NK-92 treated with Interleukin-12 subunit alpha and Interleukin-12 subunit beta, amount 100 ng/mL, for 24 hours (cell line): ENCODE measurements at places on chromosomes 1 and 21.

DNA sequence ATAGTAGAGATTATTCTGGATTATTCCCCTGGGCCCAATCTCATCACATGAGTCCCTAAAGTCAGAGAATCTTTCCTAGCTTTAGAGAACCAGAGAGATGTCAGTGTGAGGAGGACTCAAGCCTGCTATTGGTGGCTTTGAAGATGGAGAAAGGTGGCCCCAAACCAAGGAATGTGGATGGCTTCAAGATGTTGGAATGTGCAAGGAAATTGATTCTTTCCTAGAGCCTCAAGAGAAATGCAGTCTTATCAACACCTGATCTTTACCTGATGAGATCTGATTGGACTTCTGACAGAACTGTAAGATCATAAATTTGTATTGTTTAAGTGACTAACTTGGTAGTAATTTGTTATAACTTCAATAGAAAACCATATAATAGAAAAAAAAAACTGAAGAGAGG, 51.0 kb downstream of the NME7 start:
- DNase-seq: no peak

GRCh38 chr1:152112101-152112884, 3.0 kb downstream of the TCHH start:
- no peak for DNase-seq

DNA sequence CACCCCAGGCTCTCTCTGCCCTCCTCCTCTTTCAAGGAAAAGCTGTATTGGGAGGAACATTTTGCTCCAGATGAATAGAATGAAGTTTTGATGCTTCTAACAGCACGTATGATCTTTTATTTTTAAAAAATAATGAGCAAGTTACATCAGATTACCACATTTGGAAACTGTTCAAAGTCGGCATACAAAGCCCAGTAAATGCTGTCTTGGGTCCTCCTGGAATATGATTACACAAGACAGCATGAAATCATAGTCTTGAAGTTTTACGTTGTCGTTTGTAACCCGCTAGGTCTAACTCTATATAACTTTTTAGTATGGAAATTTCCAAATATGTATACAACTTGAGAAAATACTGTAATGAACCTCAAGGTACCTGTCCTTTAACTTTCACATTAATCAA, 385.6 kb downstream of the HLX start:
- DNase-seq: no peak

DNA sequence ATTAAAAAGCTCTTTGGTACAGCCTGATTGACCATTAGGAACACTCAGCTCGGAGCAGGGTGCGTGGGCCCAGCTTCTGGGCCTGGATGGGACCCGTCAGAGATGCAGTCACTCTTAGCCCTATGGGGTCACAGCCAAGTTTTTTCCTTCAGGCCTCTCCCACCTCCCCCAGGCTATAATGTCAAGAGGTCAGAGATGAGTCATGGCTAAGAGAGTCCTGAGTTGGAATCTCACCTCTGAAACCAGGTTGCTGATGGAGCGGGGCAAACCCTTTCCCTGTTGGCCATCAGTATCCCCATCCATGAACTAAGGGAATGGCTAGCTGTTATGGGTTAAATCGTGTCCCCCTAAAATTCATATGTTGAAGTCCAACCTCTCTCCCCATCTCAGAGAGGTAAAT, 195.9 kb upstream of the POU3F1 start:
- no peak for DNase-seq

DNA sequence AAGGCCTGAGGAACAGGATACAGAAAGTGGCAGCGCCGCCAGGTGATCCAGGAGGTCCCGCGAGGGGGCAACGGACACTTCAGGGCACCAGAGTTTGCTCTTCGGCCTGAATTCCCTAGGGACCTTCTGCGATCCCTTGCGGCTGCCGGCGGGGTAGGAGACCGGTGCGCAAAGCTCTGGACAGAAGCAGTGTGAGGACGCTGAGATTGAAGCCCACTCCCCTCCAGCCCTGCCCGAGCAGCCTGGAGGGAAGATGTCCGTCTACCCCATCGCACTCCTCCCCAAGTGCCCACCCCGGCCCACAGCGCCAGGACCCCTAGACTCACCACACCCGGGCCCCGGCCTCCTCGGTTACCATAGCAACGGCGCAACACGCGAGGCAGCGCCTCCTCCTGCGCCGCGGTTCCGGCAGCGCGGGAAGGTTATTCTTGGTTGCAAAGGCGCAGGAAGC, at the start of gene ANKRD45:
Gene ANKRD45 (minus strand): TSS at position 361 of the 451 bp plus-strand sequence. CDS start 10,433 bp downstream, outside the sequence.
- no peak for DNase-seq

- peak; percentile 60 for DNase-seq
Observed at GRCh38 chr1:31745096-31745945, 18.8 kb downstream of the ADGRB2 start.

GRCh38 chr1:14371771-14372497, 226.6 kb upstream of the KAZN start:
- DNase-seq: no peak

DNA sequence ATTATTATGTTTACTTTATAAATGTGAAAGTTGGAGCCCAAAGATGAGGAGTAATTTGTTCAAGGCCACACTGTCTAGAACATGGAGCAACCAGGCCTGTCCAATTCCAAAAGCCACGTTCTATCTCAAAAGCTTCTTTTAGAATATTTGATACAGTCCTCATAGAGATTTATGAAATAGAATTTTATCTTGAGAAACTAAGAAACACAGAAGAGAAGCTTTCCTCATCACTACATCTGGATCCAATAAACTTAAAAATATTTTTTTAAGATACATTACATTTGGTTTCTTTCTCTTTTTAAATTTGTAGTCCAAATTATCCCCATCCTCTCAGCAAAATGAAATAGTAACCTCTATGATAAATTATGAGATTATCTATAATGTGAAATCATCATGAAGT, 58.9 kb downstream of the DDAH1 start:
- DNase-seq: no peak

- no peak for DNase-seq
Observed at GRCh38 chr1:155648207-155649147, 38.5 kb downstream of the MSTO1 start.

DNA sequence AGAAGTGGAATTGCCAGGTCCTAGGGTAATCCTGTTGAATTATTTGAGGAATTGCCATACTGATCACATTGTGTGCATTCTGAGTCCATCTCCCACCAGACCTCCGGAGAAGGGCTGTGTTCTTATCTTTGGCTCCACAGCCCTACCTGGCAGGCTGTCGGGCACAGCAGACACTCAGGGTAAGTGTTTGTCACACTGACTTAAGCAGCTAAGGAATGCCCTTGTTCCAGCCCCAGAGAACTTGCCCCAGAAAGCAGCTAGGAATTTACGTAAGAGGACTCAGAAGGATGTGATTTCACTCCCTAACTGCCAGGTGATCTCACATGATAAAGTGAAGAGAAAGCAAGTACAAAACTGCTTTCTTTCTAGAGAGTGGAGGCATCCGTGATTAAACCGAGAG, 21.0 kb downstream of the VASH2 start:
- DNase-seq: no peak

GRCh38 chr1:101653482-101653946, 343.2 kb downstream of the OLFM3 start:
- DNase-seq: no peak

GRCh38 chr1:179351281-179351680, 14.5 kb upstream of the AXDND1 start:
- no peak for DNase-seq

GRCh38 chr1:184555665-184556641, 169.1 kb downstream of the C1orf21 start:
- DNase-seq: no peak

DNA sequence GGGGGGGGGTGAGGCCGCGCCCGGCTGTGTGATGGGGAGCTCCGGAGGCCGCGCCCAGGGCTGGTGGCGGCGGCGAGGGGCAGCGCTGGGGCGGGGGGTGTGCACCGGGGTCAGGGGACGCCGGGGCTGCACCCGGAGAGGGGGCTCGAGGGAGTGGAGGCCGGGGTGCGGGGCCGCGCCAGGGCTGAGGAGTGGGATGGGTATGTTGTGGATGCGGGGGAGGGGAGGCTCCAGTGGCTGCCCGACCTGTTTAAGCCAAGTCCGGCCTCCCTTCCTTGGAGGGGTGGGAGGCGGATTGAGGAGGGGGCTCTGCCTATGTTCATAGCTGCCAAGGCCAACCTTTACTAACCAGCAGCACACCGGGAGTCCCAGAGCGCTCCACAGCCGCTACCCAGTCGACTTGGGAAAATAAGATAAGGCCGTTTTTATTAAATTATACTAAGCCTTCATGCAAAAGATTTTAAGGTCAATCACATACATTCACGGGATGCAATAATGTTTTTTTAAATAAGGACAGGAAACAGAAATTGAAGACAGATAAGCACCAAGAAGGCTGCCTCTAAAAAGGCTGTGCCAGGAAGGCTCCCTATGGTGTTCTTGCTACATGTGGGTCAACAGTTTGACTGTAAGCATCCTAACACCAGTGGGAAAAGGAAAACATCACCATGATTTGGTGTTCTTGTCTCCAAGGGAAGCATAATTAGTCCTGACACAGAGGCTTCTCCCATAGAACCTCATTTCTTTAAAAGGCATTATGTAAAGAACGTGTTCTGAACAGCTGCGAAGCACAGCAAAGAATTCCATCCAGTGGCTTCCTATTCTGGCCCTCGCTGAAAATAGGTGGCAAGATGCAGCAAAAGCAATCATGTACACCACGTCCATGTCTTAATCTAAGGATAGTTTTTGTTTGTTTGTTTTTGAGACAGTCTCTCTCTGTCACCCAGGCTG, 626 bp upstream of the HLCS start:
- DNase-seq: no peak

GRCh38 chr1:190759807-190760206, 282.1 kb upstream of the BRINP3 start:
- DNase-seq: no peak

GRCh38 chr21:34065027-34065426, 8.4 kb upstream of the MRPS6 start:
- no peak for DNase-seq

DNA sequence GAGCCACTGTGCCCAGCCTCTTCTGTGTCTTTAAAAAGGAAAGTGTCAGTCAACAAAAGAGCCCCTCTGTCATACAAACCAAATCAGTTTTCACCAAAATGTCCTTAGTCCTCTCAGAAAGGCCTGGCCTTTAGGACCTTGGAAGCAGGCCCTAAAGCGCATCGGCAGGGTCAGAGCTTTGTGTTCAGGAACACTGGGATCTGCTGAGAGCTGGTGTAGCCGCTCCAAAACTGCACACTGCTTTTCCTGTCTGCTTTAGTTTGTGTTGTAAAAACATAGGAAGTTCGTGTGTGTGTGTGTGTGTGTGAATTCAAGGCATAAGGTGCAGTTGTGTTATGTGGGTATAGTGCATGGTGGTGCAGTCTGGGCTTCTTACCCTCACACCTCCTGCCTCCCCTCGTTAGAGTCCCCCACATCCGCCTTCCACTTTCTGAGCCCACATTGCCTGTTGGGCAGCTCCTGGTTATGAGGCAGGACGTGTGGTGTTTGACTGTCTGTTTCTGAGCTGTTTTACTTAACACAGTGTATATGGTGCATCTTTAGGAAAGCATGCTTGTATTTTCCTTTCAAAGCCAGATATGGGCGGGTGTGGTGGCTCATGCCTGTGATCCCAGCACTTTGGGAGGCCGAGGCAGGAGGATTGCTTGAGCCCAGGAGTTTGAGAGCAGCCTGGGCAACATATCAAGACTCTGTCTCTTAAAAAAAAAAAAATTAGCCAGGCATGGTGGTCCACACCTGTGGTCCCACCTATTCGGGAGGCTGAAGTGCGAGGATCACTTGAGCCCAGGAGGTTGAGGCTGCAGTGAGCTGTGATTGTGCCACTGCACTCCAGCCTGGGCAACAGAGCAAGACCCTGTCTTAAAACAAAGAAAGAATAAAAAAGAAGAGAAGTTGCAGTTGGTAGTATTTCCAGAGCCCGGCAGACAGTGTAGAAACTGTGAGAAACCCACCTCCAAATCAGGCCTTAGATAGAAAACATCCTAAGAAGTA, 12.4 kb downstream of the IBA57 start:
- DNase-seq: no peak

GRCh38 chr21:32332463-32332951, 33.9 kb downstream of the MRAP start:
- no peak for DNase-seq

- no peak for DNase-seq
Observed at GRCh38 chr1:3106216-3106615, 37.2 kb downstream of the PRDM16 start.

DNA sequence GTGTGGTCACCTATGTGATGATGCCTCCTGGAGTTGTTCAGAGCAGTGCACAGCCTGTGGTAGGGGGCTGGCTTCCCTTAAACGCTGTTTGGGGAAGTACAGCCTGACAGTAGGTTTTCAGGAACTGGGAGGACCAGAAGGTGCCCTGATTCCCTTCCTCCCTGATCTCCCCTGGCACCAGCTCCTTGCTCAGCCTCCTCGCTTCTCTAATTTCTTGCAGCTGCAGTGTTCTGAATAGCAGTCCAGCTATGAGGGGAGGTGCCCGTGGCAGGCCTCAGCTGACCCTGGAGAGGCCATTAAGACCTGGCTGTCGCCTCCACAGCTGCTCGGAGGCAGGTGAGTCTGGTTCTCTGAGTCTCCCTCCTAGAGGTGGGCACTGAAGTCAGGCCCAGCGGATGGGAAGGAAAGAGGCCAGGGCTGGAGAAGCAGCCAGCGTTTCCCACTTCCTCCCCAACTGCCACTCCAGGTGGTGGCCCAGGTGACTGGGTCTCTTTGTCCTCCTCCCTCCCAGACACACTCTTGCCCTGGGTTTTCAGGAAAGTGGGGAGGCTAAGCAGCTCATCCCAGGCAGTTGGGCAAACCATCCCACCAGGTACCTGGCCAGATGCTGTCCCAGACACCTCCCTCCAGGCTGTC, 52.0 kb upstream of the RPL11 start:
- DNase-seq: no peak

DNA sequence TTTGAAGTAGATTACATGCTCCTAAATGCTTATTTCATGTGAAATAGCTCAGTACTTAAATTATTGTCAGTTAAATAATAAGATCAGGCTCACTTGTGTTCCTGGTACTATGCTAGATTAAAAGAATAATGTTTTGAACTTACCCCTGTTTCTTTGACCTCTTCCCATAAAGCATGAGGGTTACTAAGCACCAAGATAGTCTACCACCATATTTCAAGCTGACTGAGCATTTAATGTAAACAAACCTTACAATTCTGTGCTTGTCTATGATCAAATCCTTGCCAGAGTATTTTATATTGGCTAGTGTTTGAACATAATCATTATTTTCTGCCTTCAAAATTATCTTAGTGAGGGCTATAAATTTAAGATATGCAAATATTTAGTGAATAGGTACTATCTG, 98.1 kb downstream of the LHX9 start:
- no peak for DNase-seq

GRCh38 chr21:43985690-43986251, 26.3 kb upstream of the TRAPPC10 start:
- no peak for DNase-seq

DNA sequence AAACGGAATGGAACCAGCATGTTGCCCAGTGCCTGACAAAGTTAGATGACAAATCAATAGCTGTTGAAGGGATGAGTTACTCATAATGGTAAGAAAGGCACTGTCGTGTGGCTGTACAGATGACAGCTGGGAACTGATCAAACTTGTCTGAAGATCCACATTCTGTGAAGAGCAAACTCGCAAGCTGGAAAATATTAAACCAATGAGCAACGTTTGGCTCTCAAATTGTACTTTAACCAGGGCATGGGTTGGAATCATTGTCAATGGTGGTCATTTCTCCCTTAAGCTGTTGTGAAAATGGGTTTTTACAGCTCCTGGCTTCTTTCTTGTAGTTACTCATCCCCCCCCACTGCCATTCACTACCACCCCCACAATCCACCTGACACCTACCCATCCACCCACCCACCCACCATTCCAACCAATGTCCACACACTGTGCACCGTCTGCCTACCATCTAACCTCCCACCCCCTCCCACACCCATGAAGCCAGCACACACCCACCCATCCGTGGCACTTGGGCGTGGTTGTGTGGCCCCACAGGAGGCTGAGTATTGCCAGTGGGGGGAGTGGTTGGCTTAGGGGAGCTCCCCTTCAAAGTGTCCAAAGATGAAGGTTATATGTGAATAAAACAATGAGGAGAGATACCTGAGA, 46.7 kb downstream of the CLDN14 start:
- no peak for DNase-seq
